ENCODE measurements at places on chromosomes 2 and 18.

DNA sequence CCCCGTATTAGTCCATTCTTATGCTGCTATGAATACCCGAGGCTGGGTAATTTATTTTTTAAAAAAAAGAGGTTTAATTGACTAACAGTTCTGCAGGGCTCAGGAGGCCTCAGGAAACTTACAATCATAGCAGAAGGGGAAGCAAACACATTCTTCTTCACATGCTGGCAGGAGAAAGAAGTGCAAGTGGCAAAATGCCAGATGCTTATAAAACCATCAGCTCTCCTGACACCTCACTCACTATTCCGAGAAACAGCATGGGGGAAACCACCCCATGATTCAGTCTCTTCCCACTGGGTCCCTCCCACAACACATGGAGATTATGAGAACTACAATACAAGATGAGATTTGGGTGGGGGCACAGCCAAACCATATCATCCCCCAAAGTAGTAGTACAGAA, 2148.5 kb upstream of the PIK3C3 start:
- no peaks in the 10 kb centered on the region for H3K4me1 ChIP-seq
- no peak overlapping the region for H3K27ac ChIP-seq
- no peaks in the 10 kb centered on the region for H3K36me3 ChIP-seq
- no peak overlapping the region for H3K4me3 ChIP-seq
- H3K27me3 ChIP-seq: no peaks in the 10 kb centered on the region
- DNase-seq: no peak

DNA sequence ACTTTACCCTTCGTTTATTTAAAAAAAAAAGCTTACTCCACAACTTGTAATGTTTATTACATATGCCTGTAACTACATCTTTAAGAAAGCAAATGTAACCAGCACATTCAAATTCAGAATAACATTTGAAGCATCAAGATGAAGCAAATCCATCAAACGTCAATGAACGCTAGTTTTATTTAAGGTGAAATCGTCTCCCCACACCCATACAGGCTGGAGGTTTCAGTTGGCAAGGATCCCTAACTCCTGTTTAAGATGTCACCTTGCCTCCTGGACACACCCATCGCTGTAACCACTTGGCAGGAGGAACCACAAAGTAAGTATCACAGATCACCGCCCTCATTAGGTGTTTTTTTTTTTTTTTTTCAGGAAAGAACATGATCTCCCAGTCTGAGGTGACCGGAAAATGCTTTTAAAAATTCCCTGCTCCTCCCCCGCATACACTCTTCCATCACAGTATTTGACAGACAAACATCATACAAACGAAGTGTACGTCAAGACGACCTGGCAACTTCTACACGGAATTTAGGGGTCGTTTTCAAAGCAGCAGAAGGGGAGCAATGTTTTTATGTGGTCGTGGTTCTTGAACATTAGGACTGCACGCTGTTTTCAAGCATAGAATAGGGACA, 19.7 kb upstream of the STPG4 start:
- H3K4me1 ChIP-seq: peaks cover 51% of the 10 kb centered on the region
- H3K36me3 ChIP-seq: peaks cover 5% of the 10 kb centered on the region
- no peaks in the 10 kb centered on the region for H3K27me3 ChIP-seq
- DNase-seq: peak; percentile 75

DNA sequence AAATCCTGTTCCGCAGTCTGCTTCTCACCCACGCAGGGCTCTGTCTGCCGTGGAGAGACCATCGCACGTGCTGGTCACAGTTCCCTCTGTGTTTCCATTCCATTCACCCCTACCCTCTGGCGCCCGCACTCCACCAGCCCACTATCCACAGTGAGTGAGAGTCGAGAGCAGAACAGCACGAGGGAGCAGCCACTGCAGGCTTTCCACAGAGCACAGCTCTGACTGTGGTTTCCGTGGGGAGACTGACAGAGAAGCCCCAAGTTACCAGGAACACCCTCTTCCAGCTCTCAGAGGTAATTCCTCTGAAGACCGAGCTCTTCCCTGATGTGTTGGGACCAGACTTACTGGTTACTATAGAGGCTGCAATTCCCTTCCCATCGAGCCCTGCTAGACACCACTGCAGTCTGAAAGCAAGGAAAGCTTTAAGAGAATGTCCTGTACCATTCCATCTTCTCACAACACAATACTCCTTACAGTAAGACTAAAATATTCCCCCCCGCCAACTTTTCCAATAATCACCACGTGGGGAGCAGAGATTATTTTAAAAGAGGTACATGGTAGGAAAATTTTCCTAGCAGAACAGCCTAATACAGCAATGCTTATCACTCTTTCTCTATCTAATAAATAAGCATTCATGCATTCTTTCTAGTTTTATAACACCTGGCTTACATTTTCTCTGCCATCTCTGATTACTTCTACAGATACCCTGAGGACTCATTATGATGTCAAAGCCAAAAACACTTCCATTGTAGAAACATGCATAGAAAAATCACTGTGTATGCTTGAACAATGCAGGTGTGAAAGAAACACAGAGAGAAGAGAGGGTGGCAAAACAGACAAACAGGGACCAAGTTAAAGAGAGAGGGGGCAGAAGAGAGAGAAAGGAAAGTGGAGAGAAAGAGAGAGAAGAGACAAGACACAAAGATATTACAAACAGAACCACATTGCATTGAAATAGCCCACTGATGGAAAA, 4.7 kb downstream of the MYT1L start:
- no peak overlapping the region for H3K27ac ChIP-seq
- DNase-seq: no peak
- no peaks in the 10 kb centered on the region for H3K27me3 ChIP-seq
- H3K4me3 ChIP-seq: no peak overlapping the region
- no peaks in the 10 kb centered on the region for H3K36me3 ChIP-seq
- no peaks in the 10 kb centered on the region for H3K4me1 ChIP-seq

GRCh38 chr18:79381811-79382311, 13.9 kb upstream of the NFATC1 start:
- H3K36me3 ChIP-seq: no peaks in the 10 kb centered on the region
- H3K4me3 ChIP-seq: no peak overlapping the region
- DNase-seq: no peak
- H3K4me1 ChIP-seq: no peaks in the 10 kb centered on the region
- no peaks in the 10 kb centered on the region for H3K27me3 ChIP-seq

- H3K4me1 ChIP-seq: no peaks in the 10 kb centered on the region
- no peak for DNase-seq
- no peaks in the 10 kb centered on the region for H3K36me3 ChIP-seq
- H3K27ac ChIP-seq: no peak overlapping the region
- no peaks in the 10 kb centered on the region for H3K27me3 ChIP-seq
These were observed 38.1 kb downstream of the FN1 start for GRCh38 chr2:215397632-215398341.
